ENCODE measurements at places on chromosomes 7 and 10.

- no peak for DNase-seq
Measured at GRCh38 chr7:80591654-80592053, 46.8 kb upstream of the CD36 start.

DNA sequence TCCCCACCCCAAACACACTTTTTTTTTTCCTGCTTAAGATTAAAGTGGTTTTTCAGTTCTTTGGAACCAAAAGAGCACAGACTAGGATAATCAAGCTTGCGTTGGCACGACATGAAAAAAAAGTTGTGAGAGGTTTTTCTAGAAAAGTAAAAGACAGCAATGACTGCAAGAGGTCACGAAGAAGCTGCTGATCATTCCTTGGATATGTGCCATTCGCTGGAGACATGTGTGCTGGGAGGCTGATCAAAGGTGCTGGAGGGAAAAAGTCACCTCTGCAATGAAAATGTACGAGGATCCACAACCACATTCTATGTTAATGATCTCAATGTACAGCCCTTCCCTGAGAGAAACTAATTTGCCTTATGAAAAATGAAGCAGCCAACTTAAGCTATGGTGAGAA is 5.4 kb downstream of the AKR1B1 start:
- no peak for DNase-seq

DNA sequence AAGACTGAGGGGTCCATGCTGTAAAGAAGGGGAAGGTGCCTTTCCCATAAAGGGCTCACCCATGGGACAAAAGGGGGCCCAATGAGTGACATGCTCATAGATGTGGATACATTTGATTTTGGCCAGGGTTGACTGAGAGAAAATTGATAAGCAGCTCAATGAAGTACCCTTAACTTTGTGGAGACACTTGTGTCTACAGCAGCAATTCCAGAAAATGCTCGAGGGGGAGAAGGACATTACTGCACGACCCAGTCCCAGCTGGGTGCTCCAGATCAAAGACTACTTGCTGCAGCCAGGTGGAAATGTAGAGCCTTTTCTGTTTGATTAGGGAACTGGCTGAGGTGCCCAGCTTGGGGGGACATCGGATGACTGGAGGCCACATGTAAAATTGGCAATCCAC is 22.2 kb upstream of the ADAMTS14 start:
- DNase-seq = no peak

DNA sequence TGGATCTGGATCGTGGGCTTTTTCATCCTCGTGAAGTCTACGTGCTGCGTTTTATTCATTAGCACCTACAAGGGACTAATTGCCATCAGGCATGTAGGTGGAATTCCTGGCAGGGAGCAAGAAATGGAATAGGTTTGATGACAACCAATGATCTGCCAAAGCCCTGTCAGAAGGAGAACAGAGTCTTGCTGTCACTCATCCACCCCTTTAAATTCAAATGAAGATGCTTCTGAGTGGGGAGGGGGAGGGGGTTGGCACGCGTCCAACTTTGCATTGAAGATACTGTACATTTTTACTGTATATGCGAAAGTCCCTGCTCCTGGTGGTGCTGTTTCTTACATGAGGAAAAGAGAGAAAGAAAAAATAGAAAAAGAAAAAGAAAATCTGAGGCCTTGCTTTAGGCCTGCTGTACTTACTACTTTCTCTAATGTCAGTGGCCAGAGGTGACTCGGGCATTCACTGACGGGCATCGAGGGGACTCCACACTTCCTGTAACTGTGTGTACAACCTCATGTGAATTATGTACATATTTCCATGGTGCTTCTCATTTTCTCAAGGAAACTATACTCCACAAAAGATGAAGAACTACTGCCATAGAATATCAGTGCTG is 569.1 kb downstream of the INHBA start:
- DNase-seq = no peak

GRCh38 chr10:97851341-97852001 is 1.8 kb downstream of the GOLGA7B start:
- DNase-seq = no peak

GRCh38 chr10:27448921-27449320 is 55.2 kb upstream of the RAB18 start:
- DNase-seq = peak; percentile 36

DNA sequence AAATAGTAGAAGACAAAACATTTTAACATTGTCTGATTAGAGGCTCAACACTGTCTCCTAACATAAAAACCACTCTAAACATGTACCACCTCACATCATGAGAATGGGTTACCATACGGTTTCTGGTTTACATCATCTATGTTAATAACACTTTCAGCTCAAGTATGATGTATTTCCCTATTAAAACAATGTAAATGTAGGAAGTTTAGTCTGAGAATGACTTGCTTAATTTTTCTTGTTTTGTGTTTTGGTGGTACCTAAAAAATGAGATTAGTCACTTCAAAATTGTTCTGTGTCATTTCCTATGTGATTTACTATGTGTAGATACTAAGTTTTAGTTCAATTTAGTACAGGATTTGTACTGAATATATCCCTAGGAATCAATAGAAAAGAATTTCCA is 195.8 kb upstream of the SEMA3C start:
- DNase-seq = peak; percentile 7

DNA sequence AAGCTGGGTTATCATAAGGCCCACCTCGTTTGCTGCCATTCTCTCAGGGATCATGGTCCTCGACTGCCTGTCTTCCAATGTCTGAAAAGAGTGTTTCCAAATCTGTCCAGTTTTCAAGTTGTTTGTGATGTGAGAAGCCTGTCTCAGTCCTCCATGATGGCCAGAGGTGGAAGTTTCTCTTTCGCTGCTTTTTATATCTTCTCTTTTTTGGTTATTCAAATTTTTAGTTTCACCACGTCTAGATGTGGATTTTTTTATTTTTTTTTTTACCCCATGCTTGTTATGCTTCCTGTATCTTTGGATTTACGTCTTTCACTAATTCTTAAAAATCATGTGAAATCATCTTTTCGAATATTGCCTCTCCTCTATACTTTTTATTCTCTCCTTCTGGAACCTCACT is 6.1 kb upstream of the RBM33 start:
- DNase-seq = no peak
